ENCODE measurements at places on chromosomes 3 and 15.
A peak's percentile ranks its signal among the peaks of the same experiment; 100 is the strongest.

DNA sequence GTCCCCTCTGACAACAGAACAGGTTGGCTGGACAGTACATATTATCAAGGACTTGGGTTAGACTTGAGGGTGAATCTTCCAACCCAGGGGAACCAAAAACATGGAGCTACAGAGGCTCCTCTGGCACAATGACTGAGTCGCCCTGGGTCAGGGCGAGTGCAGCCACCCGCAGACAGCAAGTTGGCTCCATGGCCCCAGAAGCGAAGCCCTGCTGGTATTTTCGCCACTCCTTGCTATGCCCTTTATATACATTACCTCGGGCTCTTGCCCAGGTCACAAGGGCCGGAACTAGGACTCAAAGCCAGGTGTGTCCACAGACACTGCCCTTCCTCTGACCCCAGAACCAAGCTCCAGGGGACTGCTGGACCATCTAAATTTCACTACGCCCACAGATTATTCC lies 64.6 kb downstream of the ADCY5 start:
- DNase-seq, result no peak

DNA sequence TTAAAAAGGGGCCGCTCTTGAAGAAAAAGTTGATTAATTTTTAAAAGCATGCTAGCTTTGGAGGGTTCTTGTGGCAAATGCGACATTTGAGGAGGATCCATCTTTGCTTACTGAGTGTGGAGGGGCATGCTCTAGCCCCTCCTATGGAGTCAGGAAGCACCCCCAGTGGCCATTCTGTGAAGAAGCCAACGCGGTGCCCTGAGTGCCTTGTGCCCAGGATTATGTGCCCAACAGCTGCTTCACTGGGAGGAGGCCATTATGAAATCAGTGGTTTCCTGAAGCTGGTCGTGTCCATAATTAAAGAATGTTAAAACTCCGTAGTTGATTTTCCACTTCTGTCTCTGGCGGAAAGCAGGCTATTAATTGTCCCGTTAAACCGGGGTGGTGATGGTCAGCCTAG lies 69.1 kb upstream of the TNFAIP8L3 start:
- no peak for DNase-seq

DNA sequence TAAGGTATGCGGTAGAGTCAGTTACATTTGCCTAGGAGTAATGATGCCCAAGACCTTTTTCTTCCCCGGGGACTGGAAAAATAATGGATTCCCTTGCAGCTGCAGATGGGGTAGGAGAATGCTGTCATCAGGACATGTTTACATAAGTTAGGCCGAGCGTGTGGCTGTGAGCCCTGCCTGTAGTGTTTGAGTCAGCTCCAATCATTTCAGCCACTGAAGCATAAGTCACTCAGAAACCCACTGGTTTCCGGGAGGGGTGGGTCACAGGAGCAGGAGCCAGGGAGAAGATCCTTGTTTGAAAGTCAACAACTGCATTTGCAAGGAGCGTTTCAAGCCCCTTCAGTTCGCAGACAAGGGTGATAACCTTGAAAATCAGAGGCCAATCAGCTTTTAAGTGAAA lies 562.3 kb downstream of the MCTP2 start:
- no peak for DNase-seq

DNA sequence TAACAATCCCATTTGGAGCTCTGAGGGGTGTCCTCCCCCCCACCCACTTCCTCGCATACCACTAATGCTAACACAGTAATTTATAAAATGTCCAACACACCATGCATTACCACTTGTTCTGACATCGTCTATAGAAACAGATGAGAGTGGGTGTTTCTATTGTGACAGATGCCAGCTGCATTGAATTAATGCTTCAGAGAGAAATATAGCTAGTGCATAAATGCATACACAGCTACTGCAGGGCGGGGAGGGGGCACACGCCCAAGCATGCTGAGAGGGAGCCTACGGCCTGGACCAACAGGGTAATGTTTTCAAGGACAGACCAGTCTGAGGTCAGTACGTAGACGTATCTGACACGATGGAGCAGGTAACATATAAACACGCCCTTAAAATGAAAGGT lies 106.0 kb upstream of the FEZF2 start:
- DNase-seq, result no peak

DNA sequence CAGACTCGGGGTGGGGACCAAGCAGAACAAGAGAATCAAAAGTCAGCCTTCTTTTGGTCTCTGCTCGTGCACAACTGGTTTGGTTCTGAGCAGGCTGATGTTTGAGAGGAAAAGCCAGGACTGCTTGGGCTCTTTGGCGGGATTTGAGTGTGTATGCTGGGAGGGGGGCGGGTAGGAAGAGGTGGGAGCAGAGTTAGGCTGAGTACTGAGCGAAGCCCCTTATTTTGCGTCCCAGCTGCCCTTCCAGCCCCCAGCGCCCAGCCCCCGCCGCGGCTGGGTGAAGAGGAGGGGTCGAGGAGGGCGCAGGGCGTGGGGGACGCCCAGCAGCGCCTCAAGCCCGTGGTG lies 153.5 kb upstream of the GOLIM4 start:
- DNase-seq, result no peak

- no peak for DNase-seq
Measured at GRCh38 chr15:74207652-74208440, 5.3 kb upstream of the STRA6 start.

GRCh38 chr15:72994534-72995177 lies 57.6 kb upstream of the NEO1 start:
- no peak for DNase-seq

GRCh38 chr3:196055683-196056270 lies 26.1 kb downstream of the TFRC start:
- DNase-seq, result peak; percentile 11

GRCh38 chr3:4408958-4409357 lies 58.1 kb downstream of the SUMF1 start:
- no peak for DNase-seq

- DNase-seq, result no peak
Measured at GRCh38 chr3:125212091-125212508, 448 bp downstream of the SLC12A8 start.

GRCh38 chr3:164233951-164234350 lies 844.3 kb downstream of the SI start:
- DNase-seq, result no peak

DNA sequence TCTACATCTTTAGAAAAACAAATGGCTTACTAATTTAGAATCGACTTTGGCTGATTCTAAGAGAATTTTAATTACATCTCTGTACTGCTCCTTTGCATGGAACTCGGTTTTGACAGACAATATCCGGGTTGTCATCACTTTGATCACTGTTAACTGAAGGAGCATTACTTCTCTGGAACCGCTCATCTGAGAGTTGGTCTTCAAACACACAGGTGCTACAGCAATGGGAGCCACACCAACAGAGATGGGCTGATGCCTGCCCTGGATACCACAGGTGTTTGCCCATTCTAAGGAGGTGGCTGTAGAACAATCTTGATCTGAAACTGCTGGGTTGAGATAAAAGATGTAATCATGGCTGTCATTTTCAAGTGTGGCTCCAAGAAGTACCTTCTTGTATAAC lies 21.6 kb downstream of the LINS1 start:
- DNase-seq, result no peak

GRCh38 chr3:106528932-106529331 lies 660.1 kb upstream of the CBLB start:
- no peak for DNase-seq

- DNase-seq, result no peak
Measured at GRCh38 chr15:63502137-63502766, 2.1 kb upstream of the USP3 start.

DNA sequence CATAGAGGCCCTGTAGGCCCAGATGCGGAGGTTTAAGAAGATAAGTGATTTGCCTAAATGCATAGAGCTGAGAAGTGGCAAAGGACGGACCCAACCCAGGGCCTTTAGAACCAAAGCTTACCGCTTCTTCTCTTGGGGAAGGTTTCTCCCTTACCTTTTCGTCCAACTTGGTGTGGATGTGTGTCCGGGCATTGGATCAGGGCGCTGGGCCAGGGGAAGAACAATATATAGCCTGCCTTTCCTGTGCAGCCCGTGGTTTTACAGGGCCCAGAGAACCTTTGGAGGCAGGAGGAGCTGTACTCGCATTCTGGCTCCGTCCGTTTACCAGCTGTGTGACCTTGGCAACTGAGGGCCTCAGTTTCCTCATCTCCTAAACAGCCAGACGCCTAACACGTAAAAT lies 686 bp upstream of the P3H2 start:
- no peak for DNase-seq

DNA sequence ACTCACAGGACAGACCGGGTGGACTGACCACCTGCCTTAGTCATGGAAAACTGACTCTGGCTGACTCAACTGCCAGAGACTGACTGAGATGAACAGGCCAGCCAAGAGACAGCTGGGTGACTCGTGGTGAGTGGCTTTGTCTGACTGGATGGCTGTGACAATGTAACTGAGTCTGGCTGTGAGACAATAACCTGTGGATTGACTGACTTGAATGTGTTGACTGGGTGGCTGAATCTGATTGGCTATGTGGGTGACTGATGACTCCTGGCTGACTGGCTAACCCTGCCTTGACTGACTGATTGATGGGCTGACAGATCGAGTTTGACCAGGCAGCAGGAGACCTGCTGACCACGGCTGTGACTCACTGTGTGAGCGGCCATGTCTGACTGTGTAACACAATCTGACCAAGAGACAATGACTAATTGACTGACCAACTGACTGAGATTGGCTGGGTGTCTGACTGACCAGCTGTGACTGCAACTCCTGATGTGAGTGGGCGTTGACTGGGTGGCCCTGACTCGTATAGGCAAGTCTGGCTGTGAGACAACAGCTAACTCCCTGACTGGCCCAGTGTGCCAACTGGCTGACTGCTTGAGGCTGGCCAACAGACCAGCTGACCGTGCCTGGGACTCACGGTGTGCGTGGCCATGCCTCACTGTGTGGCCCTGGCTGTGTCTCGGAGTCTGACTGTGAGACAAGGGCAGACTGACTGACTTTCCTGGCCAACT lies 509.1 kb downstream of the SHQ1 start:
- peak; percentile 97 for DNase-seq

DNA sequence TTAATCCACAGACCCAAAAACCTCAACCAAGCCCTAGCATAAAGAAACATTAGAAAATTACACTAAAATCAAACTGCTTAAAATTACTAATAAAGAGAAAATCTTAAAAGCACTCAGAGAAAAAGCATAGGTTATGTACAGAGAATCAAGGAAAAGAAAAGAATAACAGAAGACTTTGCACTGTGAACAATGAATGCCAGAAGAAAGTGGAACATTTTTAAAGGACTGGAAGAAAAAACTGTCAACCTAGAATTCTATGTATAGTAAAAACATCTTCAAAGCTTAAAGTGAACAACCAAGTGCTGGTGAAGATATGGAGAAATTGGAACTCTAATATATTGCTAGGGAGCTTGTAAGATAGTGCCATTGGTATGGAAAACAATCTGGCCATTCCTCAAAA lies 82.7 kb upstream of the SLC6A11 start:
- DNase-seq, result no peak

DNA sequence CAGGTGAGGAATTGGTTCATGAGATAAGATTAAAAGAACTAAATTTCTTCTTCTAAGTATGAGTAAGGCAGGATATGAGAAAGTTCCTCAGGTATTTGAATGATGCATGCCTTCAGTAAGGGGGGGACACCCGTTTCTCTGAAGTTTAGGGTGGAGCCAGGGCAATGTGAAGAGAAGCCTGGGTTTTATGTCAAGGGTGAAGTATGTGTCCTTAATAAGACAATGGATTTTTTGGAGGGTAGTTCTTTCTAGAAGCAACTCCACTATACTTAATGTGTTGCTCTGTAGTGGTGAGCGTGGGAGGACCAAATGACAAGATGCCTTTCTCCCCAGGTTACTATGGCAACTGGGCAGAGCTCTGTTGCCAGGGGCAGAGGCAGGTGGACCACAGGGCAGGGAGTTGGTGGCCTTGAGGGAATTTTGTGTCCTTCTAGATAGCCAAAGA lies 44.0 kb downstream of the PHLDB2 start:
- DNase-seq, result peak; percentile 91

- DNase-seq, result no peak
Measured at GRCh38 chr3:50995085-50995824, 320.5 kb downstream of the DOCK3 start.

DNA sequence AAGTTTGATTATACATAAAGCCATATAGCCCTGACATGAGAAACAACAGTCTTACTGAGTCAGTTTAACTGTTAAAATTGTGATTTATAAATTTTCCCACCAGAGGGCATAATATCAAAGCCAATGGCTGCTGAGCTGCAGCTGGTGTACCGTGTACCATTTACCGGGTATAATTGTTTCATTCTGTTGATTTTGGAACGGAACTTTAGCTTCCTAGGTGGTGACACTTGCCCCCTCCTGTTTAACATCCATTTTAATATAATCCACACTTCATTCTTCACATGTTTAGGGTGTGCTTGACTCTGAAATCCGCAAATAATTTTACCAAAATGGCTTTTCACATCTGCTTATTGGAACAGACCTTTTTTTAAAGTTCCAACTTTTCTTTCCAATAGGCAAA lies 72.8 kb downstream of the SLC9A9 start:
- peak; percentile 30 for DNase-seq

DNA sequence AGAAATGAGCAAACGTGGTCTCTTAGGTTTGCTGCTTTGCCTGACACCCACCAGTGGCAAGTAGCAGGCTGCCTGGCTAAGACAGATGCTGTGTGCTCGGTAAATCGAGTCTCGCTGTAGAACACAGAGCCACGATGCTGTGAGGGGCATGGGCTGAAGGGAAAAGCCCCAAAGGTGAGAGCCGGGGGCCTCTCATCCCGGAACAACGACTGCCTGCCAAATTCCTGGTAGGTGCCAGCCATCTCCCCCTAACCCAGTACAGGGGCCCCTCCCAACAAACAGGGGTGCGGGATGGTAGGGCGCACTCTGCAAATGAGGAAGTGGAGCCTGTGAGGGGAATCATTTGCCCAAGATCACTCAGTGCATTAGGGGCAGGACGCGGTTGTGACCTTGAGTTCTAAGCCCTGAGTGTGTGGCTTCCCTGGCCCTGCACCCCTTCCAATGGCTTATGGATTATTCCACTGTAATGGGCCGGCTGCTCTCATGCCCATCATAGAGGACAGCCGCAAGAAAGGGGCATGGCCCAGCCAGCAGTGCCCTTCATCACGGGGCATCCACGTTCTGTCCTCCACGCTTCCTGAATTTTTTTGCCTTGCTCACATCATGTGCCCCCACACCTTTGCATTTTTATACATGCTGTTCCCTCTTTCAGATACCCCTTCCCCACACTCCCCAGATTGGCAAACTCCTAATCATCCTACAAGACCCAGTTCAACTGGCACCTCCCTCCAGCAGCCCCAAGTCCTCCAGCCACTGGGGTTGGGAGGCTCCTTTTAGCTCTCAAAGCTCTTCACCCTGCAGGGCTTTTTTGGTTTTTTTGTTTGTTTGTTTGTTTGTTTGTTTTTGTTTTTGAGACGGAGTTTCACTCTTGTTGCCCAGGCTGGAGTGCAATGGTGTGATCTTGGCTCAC lies 125.4 kb downstream of the NUP210 start:
- no peak for DNase-seq

DNA sequence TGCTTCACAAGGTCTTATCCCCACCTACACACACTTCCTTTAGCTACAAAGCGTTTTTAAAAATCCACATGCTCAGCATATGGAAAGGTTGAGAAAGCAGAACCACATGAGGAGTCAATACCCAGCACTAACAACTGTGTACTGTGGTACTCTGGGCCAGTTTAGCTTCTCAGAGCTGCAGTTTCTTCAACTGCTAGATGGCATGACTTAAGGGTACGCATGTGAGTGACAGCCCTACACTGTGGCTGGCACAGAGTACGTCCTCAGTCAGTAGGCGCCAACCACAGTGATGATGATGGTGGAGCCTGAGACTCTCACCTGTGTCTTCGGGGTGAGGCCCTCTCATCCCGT lies 17.4 kb downstream of the CCDC12 start:
- DNase-seq, result no peak

GRCh38 chr3:140219923-140220452 lies 285.0 kb downstream of the CLSTN2 start:
- no peak for DNase-seq
